ENCODE measurements at places on chromosomes 5 and 9.

DNA sequence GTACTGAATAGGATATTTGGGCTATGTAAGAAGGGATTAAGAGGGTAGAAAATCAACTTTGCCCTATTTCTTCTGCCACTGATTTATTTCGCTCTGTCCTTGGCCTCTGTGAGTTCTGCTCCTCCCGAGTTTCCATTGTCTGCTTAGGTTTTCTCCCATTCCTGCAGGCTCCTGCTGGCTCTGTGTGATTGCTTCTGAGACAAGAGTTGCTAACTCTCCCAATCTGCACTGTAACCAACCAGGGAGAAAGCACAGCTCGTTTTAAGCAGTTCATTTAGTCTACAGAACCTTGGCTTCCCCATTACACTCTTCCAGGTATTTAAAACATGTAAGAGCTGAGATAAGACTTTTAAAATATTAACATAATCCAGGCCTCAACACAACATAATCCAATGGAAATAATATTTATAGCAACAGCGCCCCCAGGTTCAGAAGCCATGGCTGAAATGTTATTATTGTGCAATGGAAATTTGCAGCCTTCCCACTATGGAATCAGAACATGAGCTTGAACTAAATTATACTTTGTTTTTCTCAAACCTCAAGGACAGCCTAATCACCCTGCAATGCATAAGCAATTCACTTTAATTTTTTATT lies 203.5 kb downstream of the ERCC6L2 start:
- no peak for DNase-seq

- DNase-seq, result no peak
Measured at GRCh38 chr9:32385152-32385884, 875 bp downstream of the ACO1 start.

DNA sequence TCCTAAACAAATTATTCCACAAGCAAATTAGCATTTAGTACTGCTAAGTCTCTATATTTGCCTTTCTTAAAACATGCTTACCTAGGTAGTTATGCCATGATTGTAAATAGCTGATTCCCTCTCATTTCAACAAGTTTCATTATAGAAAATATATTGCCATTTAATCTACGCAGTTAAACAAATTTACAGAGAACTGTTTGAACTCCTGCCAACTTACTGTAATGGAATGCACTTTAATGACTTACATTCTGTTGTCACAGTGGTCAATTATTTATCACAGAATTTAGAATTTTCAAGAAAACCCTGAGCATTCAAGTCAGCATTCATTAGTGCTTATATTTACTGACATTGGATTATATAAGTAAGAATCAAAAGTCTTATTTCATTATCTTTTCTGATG lies 19.6 kb downstream of the SLC38A9 start:
- DNase-seq, result no peak

GRCh38 chr9:93235300-93235960 lies 51.5 kb downstream of the WNK2 start:
- no peak for DNase-seq

DNA sequence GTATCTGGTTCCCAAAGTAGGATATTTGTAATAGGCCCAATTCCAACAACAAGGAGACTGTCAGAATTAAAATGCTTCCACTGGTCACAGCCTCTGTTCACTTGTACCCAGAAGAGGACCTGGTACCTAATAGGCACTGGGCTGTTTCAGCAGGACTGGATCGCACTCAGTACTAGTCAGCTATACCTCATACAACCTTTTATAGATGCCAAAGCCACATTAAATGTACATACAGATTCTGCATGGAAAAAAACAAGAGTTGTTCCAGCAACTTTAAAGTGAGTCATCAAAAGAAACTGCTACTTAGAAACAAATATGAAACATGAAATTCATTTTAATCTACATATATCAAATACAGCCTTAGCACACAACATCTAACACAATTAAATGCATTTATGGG lies 87.5 kb downstream of the GPR21 start:
- DNase-seq, result no peak
